ENCODE measurements at places on chromosomes 3 and 15.

DNA sequence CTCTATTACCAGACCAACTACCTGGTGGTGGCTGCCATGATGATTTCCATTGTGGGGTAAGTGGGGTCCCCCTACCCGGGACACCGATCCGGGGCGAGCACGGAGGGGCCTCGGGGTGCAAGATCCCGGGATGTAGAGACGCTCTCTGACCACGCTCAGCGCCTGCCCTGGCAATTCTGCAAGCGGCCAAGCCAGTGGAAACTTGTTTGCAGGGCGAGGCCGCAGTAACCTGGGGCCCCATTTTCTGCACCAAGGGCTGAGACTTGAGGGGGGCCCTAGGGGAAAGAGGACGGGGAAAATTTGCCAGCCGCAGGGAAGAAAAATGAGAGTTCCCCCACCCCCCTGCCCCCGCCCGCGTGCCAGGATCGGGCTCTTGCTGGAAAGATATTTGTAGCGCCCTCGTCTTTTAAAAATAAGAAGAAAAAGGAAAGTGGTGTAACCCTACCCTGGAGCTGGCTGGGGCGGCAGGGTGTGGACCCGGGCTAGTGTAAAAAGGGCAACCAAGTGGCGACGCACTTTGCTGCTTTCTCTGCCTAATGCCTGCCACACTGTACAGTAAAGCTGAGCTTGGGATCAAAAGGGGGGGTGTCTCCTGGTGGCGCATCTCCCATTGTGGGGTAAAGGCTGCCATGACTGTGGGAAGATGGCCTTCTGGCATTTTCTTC is 563 bp downstream of the ARL6IP5 start:
- DNase-seq: no peak

DNA sequence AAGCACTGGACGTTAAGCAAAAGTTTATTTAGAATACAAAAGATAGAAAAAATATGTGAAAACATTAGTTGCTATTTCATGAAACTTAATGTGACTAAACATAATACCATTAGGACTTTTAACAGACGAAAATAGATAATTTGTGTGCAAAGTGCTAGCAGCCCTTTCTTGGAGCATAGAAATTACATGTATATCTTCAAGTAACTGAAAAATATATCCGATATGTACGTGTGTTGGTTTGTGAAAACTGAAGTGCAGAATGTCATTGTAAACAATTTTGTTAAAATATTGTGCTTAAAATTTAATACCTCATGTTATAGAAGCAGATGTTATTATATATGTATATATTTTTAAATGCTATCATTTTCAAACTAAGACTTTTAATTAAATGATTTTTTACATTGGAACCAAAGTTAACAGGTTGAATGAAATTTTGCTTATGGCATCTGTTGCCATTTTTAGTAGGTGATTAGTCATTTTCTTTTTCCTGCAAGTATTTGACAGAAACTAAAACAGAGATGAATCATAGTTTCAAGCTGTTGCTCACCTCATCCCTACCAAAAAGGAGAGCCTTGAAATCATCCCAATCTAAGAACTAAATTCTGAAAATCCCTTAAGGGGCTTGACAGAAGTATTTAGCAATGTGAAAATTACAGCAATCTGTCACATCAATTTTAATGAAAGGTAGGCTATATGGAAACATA is 334.8 kb downstream of the NAALADL2 start:
- DNase-seq: no peak

DNA sequence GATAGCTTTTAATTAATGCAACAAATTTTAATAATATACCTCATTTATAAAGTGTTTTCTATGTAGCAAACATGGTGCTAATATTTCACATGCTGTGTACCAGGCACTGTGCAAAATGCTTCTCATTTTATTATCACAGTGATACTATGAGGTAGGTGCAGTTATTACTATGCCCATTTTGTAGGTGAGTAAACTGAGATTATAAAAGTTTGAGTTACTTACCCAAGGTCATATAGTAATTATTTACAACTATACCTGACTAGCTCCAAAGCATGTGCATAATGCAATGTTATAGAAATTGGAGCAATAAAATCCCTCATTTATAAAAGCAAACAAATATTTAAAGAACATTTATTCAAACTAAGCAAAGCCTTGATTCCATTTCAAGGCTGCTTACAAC is 54.5 kb upstream of the DCBLD2 start:
- no peak for DNase-seq

- no peak for DNase-seq
Observed at GRCh38 chr3:121436641-121437040, 109.1 kb downstream of the POLQ start.

DNA sequence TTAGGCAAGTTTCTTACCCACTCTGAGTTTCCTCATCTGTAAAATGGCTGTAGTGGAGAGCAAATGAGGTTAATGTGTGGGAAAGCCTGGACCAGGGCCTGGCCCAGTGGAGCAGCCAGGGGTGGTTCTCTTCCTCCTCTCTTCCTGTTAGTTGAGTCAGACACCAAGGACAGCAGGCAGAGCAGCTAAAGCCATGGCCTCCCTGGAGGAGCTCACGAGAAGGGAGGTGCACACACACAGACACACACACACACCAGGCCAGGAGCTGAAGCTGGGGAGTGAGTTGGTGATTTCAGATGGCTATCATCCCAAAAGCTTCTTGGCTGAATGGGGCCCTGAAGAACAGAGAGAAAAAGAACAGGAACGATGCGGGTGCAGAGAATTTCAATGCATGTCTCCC is 33.2 kb upstream of the TSPAN3 start:
- DNase-seq: no peak

DNA sequence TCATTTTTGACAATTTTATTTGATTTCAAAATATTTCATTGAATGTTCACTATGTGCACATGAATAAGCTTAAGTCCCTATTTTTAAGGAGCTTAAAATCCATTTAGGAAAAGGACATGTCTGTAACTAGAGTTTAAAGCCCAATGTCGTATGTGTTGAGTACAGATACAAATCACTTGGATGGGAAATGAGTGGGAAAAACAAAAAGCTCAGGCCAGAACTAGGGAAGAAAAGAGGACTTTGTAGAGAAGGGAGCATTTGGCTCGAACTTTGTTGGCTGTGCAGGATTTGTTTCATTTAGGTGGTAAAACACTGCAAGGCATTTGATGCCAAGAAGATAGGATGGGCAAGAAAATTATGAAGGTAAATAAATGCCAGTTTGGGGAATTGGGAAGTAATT is 653.1 kb upstream of the KCNMB2 start:
- DNase-seq: no peak

GRCh38 chr15:59436774-59437141 is 1.2 kb upstream of the FAM81A start:
- DNase-seq: no peak

DNA sequence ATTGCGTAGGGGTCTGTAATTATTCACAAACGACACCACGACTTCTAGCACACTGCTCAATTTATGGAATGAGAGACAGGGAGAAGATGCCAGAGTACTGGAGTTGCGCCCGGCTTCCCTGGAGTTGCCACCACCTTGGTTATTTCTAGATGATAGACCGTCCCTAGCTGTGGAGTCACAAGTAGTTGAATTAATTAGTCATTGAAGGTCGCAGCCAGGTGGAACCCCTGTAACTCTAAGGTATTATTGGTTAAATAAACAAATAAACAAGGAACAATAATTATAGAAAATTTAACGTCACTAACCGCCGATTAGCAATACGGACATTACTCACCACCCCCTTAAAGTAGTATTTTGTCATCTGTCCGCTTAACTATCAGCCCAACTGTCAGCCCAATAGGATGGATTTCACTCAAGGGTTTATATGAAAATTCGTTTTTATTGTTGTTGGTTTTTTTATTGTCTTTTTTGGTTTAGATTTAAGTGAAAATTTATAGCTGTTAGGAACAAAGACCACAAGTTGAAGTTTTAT is 911 bp upstream of the AZI2 start:
- DNase-seq: no peak
